ENCODE measurements at places on chromosomes 12 and 14.

DNA sequence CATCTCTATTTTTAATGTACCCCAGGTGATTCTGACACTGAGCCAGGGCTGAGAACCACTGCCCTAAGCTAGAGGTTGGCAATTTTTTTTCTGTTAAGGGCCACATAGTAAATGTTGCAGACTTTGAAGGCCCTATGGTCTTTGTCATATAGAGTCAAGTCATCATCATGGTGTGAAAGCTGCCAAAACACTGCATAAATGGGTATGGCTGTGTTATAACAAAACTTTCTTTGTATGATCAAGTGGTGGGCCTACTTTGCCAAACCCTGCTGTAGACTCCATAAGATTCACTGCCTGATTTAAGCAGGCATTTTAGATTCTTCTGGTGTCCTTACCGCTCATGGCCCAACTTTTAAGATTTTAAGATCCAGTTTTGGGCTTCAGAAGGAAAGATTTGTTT lies 76.8 kb downstream of the CLMN start:
- peaks cover 6% of the 10 kb centered on the region for H3K4me1 ChIP-seq
- DNase-seq = no peak
- H3K36me3 ChIP-seq = no peaks in the 10 kb centered on the region
- H3K27me3 ChIP-seq = no peaks in the 10 kb centered on the region

DNA sequence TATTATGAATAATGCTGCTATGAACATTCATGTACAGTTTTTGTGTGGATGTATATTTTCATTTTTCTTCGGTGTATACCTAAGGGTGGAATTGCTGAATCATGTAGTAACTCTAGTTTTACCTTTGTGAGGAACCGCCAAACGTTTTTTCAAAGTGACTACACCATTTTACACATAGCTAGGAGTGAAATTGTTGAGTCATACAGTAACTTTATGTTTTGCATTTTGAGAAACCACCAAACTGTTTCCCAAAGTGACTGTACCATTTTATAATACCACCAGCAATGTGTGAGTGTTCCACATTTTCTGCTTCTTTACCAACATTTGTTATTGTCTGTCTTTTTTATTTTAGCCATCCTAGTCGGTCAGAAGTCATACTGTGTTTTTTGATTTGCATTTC lies 3.1 kb upstream of the TPH2 start:
- H3K4me3 ChIP-seq = no peak overlapping the region
- H3K27me3 ChIP-seq = peaks cover 4% of the 10 kb centered on the region
- DNase-seq = no peak
- no peaks in the 10 kb centered on the region for H3K4me1 ChIP-seq
- no peaks in the 10 kb centered on the region for H3K36me3 ChIP-seq

DNA sequence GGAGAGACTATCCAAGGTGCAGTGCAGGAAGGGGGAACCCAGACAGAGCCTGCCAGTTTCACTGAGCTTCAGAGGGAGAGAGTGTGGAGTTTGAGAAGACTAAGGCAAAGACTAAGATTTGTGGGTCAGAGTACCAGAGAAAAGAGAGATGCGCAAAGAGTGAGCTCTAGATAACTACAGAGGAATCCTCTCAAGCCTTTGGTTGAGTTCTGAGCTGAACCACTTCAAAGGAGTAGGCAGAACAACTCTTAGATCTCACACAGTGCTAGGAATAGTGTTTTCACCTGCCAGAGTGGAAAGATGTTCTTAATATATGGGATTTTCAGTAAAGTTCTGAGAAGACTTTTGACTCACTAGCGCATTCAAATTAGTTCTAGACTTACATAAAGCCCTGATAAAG lies 10.7 kb upstream of the M6PR start:
- H3K4me1 ChIP-seq = no peaks in the 10 kb centered on the region
- no peak overlapping the region for H3K27ac ChIP-seq
- H3K4me3 ChIP-seq = no peak overlapping the region
- no peaks in the 10 kb centered on the region for H3K27me3 ChIP-seq
- no peaks in the 10 kb centered on the region for H3K36me3 ChIP-seq

- DNase-seq = no peak
- H3K4me3 ChIP-seq = no peak overlapping the region
- no peaks in the 10 kb centered on the region for H3K36me3 ChIP-seq
- peaks cover 4% of the 10 kb centered on the region for H3K4me1 ChIP-seq
- no peaks in the 10 kb centered on the region for H3K27me3 ChIP-seq
- no peak overlapping the region for H3K27ac ChIP-seq
Observed at GRCh38 chr12:96051756-96052485, 16.5 kb upstream of the LTA4H start.

DNA sequence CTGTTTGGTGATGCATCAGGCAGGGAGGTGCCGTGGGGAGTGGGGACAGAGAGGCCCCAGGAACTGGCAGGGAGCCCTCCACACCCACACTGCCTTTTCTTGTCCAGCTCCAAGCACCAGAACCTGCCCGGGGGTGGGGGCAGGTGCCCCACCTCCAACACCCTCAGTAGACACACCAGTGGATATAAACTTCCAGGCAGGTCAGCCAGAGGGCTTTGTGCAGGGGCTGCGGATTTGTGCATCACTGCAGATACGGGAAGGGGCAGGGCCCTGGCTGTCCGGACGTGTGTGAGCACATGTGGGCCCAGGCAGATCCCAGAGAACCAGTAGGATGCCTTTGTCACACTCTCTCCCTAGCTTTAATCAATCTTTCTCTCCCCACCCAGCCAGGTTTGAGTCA lies 1.3 kb upstream of the TGM1 start:
- no peaks in the 10 kb centered on the region for H3K4me1 ChIP-seq
- DNase-seq = no peak
- H3K27ac ChIP-seq = no peak overlapping the region

DNA sequence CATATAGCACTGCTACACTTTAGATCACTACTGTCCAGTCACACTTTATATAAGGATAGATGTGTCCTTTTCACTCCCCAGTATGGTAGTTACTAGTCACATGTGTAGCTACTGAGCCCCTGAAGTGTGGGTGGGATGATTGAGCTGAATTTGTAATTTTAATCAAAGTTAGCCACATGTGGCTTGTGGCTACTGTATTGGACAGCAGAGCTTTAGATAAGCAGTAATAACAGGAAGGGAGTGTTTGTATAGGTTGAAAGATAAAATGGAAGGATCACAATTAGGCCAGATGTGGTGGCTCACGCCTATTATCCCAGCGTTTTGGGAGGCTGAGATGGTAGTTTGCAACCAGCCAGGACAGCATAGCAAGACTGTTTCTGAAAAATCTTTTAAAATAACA lies 23.5 kb downstream of the NAA30 start:
- H3K36me3 ChIP-seq = no peaks in the 10 kb centered on the region
- DNase-seq = no peak
- no peak overlapping the region for H3K4me3 ChIP-seq
- H3K4me1 ChIP-seq = no peaks in the 10 kb centered on the region

Data from hepatocyte (in vitro differentiated cells).